ENCODE measurements at places on chromosomes 5 and 9. TPM values are rescaled to one million over a fixed set of nuclear protein-coding genes. Genes with fewer than 3 reads are reported as not detected.
A peak's percentile ranks its signal among the peaks of the same experiment; 100 is the strongest.

DNA sequence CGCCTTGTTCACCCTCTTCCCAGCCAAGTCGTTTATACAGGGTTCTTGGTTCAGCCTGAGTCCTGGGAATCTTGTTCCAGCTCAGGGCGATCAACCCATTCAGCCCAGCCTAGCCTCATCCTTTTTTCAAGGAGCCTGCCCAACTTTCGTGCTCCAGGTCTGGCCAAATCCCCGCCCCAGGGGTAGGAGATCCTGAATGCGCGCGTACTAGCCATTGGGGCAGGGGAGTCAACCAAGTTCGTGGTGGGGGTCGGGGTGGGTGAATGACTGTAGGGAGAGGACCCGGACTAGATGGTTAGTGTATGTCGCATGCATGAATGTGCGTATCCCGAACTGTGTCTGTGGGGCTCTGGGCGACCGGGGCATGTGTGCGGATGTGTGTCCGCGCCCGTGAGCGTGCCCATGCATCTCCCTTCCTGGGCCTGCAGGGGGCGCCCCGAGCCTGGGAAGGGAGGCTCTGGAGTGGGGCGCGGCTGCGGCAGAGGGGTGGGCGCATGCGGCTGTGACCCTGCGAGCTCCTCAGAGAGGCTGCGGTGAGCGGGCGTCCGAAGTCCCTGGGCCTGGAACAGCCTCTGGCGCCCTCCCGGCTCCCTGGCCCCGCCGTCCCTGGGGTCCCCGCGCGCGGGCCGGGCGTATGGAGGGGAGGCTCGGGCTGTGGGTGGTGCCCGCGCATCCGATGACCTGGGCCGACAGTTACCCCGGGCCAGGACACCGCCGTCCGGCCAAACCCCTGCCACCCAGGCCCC is 8.7 kb downstream of the CCL21 start:
- peak; percentile 38 for DNase-seq

GTF2H2 gene
- total RNA-seq = 12.6 TPM

GRCh38 chr5:165076686-165077085 is 1571.3 kb downstream of the MAT2B start:
- DNase-seq = no peak

PTPRD gene
- total RNA-seq = 10.9 TPM

- DNase-seq = peak; percentile 58
Measured at GRCh38 chr5:16544607-16545374, 72.0 kb downstream of the RETREG1 start.

DNA sequence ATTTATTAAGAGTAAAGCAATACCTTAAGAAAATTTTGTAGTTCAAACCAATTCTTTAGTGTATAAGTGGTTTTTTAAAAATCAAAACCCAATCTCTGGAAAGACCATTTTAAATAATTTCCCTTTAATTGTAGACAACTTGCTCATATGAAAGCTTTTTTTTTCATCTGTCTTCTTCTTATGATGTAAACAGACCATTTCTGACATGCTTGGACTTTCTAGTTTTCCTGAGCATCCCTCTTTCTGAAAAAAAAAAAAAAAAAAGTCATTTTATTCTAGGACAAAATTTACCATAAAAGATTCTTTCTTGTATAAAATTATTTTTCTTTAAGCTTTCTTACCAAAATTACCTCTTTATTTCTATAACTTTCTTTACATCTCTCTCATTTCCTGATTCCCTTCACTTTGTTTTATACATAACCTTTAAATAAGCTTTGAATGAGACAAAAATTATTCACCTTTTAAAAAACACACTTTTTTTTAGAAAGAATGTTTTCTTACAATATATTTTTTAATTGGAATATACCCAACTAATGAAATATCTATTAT is 67.5 kb downstream of the COL15A1 start:
- peak; percentile 15 for DNase-seq

DNA sequence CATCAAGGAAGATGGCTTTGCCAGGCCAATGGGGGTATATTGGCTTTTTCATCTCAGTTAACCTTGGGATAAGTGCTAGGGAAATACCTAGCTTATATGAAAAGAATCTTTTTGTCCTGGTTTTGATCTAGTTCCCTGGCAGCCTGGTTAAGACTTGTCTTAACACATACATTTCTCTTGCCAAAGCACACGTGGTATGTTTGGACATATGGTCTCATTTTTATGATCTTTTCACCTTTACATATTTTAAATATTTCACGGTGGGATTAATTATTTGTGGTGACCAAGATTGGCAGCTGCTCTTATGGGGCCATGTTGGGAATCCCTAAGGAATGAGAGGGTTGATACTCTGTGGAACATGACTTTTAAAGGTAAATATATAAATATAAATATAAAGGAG is 312.5 kb downstream of the NPR3 start:
- DNase-seq = peak; percentile 33

Data from bronchial epithelial cell (primary cell).